Upper lobe of right lung (tissue), 1 donor: ENCODE measurements at places on chromosomes 4 and X.

GRCh38 chr4:16661813-16662212 is 236.6 kb downstream of the LDB2 start:
- DNase-seq, result no peak

DNA sequence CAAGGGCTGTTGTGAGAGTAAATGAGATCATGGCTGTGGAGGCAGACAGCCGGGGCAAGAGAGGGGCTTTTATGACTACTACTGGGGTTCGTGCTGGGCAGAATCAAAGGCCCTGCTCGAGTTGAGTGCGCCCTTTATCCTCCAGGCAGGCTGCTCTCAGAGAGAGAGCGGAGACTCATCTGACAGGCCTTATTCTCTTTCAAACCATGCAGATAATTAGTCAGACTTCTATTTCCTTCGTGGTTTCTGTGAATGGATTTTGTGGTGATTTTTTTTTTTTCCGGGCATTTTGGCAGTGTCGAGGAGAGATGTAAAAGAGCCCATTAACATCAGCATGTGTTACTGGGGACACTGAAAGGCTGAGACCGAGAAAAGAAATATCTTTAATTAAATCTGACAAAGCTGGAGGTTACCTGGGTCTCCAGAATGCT is 73.6 kb downstream of the MED28 start:
- DNase-seq, result no peak

DNA sequence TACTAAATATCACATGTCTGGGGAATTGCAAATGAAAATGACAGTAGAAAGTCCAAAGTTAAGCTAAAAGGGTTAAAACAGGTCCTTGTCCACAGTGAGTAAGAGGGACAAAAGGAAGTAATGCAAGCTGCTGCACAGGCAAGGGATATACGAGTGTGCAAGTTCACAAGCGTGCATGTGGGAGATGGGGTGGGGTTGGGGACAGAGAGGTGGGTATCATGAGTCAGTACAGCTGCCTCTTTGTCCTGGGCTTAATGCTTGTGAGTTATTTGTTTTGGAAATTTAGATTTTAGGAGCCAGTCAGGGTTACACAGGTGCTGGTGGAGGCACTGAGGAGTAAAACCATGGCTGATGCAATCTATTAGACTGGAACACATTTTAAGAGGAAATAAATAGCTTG is 3.3 kb upstream of the GPRASP2 start:
- no peak for DNase-seq

GRCh38 chr4:42310806-42311205 is 86.5 kb upstream of the SHISA3 start:
- DNase-seq, result no peak

GRCh38 chr4:179563741-179564140 is 2121.5 kb upstream of the AGA start:
- no peak for DNase-seq

DNA sequence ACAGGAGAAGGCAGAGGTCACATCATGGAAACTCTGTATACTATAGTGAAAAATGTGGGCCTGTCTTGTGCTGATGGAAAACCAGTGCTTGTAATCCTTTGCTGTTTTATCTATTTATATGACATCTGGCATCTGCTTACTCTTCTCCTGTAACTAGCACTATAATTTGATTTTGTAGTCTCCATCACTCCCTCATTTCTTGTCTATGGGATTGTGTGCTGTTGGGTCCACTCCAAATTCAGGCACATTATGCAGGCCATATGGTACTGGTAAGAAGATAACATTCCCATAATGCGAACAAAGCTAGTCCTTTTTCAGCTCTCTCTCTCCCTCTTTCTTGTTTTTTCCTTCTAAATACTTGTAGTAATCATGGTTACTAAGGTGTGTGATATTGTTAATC is 581.2 kb upstream of the IGFBP7 start:
- no peak for DNase-seq

- peak; percentile 71 for DNase-seq
Observed at GRCh38 chrX:40090050-40090804, 7.5 kb downstream of the BCOR start.

DNA sequence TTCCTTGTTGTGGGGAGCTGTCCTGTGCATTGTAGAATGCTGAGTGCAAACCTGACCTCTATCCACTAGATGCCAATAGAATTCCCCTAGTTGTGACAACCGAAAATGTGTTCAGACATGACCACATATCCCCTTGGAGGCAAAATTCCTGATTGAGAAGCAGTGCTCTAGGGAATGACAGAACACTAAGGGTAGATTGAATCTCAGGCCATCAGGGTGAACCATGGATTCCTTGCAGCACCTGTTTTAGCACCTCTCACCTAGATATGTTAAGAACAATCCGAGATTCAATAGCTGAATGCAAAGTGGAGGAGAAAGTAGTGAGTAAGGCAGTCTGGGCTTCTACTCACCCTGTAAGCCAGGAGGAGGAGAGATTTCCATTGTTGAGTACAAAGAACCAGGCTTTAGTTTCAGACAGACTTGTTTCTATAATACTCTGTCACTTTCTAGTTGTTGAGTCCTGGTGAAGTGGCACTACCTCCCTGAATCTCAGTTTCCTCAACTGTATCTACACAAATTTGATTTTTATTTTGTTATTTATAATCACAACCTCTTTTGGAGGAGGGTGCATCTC is 111.0 kb upstream of the RAP2C start:
- DNase-seq, result no peak

GRCh38 chr4:162274354-162274753 is 110.6 kb upstream of the FSTL5 start:
- no peak for DNase-seq

DNA sequence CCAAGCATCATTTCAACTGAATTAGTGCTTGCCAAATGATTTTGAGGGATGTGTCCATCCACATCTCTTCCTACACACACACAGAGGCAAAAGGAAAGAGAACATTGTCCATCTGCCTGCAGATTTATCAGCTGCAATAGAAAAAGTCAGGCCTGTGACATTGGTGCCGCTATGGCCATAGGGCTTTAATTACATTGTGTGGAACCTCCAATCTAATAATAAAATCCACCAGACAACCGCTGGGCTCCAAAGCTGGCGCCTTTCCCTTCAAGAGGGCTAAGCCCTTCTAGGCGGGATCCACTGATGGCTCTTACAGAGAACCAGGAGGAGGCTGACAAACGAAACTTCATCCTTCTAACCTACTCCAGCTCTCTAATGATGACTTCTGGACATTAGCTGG is 60.6 kb downstream of the PHOX2B start:
- DNase-seq, result no peak

GRCh38 chr4:37687681-37688080 is 1.5 kb upstream of the RELL1 start:
- DNase-seq, result no peak

- DNase-seq, result no peak
Observed at GRCh38 chr4:105197777-105198176, 51.1 kb downstream of the TET2 start.

DNA sequence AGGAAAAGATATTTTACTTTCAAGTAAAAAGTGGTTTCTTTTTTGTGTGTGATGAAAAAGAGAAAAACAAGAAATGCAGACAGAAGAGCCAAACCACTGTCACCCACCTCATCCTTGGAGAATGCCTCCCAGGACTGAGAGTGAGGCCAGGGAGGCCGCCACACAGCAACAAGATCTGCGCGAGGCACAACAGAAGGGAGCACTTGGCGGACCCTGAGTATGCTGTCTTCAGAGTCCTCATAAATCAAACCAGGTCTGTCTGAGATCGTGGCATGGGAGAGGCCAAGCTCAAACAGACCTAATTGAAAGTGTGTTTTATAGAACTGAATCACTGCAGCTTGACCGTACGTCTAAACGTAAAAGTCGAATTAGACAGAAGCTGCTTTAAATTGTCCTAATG is 134.3 kb upstream of the VCX2 start:
- no peak for DNase-seq
